ENCODE measurements at places on chromosomes 3 and 15.

- peak; percentile 36 for DNase-seq
Observed at GRCh38 chr3:32969656-32970055, 18.2 kb downstream of the CCR4 start.

GRCh38 chr15:92362001-92362350 lies 31.7 kb upstream of the ST8SIA2 start:
- no peak for DNase-seq

DNA sequence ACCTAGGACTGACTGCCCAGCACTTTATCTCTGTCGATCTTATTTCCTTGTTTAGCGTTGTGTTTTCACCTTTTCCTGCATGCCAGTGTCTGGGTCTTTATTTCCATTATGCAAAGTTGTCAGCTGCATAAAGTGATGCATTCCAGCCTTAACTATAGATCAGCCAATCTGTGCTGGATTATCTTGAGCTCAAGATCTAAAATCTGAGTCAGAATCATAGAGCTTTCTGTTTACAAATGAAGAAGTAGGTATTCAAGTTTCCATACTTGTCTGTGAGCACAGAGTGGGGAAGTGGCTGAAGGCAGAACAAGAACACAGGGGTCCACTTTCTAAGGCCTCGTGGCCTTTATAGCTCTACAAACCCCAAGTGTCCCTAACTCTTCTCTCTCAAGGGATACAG lies 82.4 kb upstream of the PLCL2 start:
- DNase-seq: no peak

GRCh38 chr3:59117396-59117795 lies 67.6 kb upstream of the CFAP20DC start:
- DNase-seq: no peak

DNA sequence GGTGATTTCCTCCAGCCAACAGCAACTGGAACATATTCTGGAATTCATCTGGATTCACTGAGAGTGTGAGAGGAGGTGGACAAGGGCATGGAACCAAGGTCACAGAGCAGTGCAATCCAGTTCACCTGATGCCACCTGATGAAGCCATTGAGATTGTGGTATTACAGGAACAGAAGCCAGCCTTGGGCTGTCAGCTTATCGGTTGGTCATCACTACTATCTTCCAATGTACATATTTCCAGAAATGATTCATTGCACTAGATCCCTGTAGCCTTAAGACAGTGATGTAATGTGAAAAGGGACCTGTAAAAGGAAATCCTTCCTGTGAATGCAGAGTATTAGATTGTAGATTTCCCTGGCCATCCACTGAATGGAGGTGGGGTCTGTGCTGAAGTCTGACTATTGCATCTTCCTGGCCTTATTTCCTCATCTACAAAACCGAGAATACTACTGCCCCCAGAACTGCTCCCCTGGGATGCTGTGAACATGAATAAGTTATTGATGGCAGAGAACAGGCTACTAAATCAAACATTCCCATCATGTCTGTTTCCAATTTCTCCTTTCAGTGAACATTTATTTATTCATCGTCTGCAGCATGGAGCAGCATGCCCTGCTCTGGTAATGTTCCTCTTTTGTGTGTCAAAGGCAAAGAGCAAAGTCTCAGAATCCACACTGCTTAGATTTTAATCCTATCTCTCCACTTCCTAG lies 47.4 kb upstream of the TPM1 start:
- peak; percentile 69 for DNase-seq

Measured in fibroblast of mammary gland (primary cell).